Stimulated activated CD4-positive, alpha-beta T cell treated with anti-CD3 and anti-CD28 coated beads, Interleukin-15, amount 100 ng/mL, for 1 hour (primary cell): ENCODE measurements at places on chromosomes 12 and 14.

DNA sequence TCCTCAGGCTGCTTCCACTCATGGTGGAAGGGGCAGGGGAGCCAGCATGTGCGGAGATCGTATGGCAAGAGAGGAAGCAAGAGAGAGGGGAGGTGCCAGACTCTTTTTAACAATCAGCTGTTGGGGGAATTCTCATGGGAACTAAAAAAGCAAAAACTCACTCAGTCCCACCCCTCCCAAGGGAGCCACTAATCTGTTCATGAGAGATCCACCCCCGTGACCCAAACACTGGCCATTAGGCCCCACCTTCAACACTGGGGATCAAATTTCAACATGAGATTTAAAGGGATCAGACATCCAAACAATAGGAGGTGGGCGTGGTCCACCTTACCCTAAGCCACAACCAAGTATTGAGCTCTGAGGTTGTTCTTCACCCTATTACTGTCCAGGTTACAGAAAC lies 375.1 kb downstream of the GRIN2B start:
- DNase-seq = no peak

DNA sequence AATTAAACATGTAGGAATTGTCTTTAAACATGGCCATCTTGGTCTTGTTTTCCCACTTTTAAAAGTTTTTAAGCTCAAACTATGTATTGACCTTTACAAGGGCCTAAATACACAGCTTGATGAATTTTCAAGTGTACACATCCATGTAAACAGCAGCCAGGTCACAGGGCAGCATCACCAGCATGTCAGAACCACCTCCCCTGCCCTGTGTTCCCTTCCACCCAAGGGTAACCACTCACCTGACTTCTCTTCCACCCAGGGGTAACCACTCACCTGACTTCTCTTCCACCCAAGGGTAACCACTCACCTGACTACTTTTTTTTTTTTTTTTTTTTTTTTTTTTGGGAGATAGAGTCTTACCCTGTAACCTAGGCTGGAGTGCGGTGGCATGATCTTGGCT lies 4.6 kb downstream of the FBXW8 start:
- no peak for DNase-seq

DNA sequence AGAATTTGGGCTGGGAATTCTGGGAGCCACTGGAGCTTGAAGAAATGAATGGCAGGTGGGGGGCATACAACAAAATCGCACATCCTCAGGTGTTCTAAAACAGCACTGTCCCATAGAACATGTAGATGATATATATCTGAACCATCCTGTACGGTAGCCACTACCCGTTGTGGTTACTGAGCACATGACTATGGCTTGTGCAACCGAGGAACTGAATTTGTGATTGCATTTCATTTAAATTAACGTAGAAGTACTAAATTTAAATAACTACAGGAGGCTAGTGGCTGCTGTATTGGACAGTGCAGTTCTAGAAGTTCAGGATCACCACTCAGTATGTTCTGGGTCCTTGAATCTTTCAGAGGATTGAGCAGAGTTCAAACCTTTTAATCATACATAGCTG lies 172.4 kb downstream of the PHETA1 start:
- DNase-seq = no peak

DNA sequence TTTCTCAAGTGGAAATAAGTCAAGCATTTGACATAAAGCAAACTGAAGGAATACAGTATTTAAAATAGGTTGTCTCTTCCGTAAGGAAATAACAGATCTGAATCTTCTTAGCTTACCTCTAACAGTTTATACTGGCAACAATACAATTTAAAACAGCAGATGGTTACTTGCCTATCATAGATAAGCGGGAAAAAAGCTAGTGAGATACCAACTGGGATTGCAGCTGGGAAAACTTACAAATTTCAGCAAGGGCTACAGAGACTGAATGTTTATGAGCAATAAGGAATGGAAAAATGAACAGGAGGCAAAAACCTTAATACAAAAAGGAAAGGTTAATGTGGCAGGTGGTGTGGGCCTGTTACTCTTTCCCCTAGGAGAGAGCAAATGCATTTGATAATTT lies 220.0 kb downstream of the RASSF9 start:
- DNase-seq = no peak

DNA sequence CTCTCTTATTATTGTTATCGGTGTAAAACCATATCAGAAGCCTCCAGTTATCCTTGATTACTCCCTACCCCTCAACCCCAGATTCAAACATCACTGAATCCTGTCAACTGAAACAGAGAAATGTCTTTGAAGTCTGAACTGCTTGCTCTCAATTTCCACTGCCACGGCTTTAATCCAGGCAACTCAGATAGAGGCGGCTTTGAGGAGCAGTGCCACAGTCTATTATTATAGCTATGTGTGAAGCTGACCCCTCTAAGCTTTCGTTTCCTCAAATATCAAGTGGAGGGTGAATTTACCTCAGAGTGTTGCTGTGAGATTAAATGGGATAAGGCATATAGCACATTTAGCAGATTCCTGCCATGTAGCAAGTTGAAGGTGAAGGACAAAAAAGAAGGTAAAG lies 49.0 kb upstream of the PDE3A start:
- DNase-seq = no peak

DNA sequence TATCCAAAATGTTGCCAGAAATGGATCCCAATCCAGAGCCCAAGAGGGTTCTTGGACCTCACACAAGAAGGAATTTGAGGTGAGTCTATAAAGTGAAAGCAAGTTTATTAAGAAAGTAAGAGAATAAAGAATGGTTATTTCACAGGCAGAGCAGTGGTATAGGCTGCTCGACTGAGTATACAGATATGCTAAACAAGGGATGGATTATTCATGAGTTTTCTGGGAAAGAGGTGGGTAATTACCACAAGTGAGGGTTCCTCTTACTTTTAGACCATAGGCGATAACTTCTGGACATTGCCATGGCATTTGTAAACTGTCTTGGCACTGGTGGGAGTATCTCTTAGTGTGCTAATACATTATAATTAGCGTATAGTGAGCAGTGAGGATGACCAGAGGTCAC lies 73.6 kb downstream of the ETNK1 start:
- no peak for DNase-seq

- DNase-seq = no peak
These were observed 90.9 kb upstream of the PTHLH start for GRCh38 chr12:28063355-28063880.

DNA sequence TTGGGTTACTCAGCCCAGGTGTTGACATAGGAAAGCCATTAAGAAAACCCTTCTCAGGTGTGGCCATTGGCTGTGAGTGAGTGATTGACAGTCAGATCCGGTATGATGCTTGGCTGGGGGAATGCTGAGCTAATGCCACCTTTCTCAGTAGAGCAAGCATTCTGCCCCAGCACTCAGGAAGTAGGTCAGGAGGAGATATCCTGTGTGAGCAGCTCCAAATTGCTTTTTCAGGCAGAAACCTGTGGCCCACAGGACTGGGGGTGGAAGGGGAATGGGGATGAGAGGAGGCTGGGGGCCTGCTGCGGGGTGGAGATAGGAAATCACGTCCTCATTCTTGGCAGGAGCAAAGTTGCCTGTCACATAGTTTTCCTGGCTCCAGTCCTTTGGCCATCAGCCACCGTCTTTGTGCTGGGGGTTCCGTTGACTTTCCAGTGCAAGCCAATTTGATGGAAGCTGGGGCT lies 55.7 kb downstream of the NINJ2 start:
- no peak for DNase-seq

DNA sequence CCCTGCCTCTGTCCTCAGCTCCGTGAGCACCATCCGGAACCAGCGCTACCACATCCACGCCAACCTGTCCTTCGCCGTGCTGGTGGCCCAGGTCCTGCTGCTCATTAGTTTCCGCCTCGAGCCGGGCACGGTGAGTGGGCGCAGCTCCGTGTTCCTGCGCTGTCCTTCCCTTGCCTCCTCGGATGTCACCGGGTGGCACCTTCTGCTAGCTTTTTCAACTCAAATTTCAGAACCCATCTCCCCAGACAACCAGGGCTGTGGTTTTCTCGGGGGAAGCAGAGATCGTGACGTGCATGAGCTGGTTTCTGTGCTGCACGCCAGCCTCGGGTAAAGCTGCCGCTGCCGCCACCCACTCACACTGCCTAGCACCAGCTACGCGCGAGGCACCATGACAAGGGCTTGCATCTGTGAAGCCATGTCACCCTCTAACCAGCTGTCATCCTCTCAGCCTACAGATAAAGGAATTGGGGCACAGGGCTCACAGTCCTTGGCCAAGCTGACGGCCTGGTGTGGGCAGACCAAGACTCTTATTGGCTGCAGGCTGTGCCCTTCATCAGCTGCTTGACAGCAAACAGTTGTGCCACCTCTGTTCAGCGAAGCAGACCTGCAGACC lies 152.1 kb downstream of the ADGRD1 start:
- DNase-seq = no peak

DNA sequence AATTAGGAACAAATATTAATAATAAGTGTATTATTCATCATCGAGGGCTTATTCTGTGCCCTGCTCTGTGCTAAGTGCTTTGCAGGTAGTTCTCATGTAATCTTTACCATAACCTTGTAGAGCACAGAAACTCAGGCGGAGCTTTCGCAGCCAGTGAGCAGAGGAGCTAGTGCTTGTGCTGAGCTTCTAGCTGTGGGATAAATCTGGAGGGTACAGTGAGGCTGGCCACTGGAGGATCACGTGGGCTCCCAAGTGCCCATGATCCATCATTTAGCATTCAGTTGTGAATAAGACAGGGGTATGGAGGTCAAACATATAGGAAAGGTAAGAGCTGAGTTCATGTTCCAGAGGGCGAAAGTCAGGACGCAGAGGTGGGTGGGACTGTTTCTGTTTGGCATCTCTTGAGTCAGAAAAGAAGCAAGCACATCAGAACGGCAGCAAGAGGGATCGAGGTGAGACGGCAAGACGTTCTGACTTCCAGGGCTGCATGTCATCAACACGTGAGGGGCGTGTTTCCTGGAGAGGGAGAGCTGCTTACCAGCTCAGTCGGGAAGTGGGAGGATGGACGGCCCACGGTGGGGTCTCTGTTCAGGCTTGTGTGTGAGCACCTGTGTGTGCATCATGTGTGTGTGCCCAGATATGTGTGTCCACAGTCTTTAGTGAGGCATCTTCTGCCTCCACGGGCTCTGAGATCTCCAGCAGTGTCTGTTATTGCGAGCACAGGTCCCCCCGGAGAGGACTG lies 16.8 kb upstream of the KRT80 start:
- no peak for DNase-seq

DNA sequence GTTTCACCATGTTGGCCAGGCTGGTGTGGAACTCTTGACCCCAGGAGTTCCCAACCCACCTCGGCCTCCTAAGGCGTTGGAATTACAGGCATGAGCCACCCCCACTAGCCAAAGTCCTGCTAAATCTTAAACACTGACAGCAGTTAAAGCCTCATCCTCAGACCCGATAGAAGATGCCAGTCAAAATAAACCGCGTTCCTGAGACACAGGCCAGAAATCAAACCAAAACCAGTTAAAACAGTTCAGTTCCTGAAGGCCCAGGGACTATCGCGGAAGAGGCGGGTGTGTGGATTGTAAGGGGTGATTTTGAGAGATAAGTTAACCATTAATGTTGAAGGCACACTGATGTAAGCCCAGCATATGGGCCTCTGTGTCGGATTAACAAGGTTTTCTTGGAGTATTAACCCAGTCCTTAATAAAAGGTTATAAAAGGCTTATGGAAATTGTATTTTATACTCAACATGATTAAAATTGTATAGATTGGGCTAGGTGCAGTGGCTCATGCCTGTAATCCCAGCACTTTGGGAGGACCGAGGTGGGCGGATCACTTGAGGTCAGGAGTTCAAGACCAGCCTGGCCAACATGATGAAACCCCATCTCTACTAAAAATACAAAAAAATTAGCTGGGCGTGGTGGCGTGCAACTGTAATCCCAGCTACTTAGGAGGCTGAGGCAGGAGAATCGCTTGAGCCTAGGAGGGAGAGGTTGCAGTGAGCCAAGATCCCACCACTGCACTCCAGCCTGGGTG lies 18.7 kb upstream of the CDCA4 start:
- DNase-seq = no peak

GRCh38 chr12:116885491-116885890 lies 4.2 kb upstream of the HRK start:
- DNase-seq = no peak

DNA sequence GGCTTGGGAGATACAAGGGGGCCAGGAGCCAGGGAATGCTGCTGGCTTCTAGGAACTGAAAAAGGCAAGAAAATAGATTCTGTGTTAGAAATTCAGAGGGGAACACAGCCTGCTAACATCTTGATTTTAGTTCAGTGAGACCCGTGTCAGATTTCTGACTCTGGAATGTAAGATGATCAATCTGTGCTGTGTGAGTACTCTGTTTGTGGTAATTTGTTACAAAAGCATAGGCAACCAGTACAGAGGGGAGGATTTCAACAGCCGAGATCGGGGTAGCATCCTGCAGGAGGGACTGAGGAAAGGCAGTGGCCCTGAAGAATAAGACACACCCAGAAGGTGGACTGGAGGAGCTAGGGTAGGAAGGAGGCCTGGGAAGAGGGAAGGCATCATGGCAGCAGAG lies 410.0 kb upstream of the CCDC196 start:
- no peak for DNase-seq

- DNase-seq = no peak
These were observed 8.1 kb downstream of the VEZT start for GRCh38 chr12:95225645-95226212.

- DNase-seq = no peak
These were observed 5.4 kb downstream of the KCNH5 start for GRCh38 chr14:63039866-63040265.

DNA sequence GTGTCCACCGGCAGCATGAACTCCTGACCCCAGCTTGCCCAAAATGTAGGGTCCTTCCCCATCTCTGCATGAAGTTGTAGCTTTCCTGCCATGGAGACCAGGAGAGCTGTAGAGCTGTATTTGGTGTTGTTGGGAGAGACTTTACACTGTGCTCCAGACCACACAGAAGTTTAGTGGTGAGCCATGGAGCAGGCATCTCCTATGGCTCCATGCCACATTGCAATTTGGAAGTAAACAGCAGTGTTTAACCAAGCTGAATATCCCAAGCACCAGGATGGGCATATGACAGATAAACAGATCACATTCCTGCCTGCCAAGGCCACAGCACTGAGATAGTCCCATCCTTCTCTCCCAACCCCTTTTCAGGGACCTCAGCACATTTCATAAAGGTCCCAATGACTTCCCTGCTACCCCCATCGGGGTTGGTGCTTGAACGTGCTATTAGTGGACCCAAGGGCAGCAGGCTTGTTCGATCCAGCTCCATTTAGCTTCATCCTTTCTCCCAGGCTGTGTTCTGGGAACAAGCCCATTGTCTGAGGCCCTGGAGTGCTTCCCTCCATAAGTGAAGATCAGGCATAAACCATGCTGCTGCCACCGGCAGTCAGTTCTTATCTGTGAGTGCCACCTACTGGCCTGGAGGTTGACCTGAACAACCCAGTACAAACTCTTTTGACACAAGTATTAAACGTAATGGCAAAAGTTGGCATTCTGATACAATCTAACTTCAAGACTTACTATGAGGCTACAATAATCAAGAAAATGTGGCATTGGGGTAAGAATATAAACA lies 172.3 kb upstream of the ATXN7L3B start:
- DNase-seq = no peak

- no peak for DNase-seq
These were observed 27.6 kb downstream of the CACNA2D4 start for GRCh38 chr12:1890810-1891209.
